ENCODE measurements at places on chromosomes 11 and 22.

- no peak for DNase-seq
Measured at GRCh38 chr11:129365816-129366215, 9.8 kb upstream of the BARX2 start.

- DNase-seq: peak; percentile 42
Measured at GRCh38 chr11:110463153-110463552, 33.4 kb downstream of the FDX1 start.

GRCh38 chr11:70510571-70510970, 112.2 kb downstream of the CTTN start:
- no peak for DNase-seq

GRCh38 chr22:17969701-17970113, 54.7 kb downstream of the MICAL3 start:
- no peak for DNase-seq

GRCh38 chr11:125886997-125887372, 483 bp upstream of the HYLS1 start:
- peak; percentile 40 for DNase-seq

All from thyroid gland (tissue), 4 donors.